ENCODE measurements at places on chromosomes 16 and 17. TPM values are rescaled to one million over a fixed set of nuclear protein-coding genes. Genes with fewer than 3 reads are reported as not detected.

The ZNF200 gene
- 13.4 TPM for total RNA-seq

The KRT40 gene
- total RNA-seq = not detected

The TEKT1 gene
- total RNA-seq = not detected

The SLC13A5 gene
- total RNA-seq = not detected

The FLII gene
- 321 TPM for total RNA-seq

The COQ9 gene
- total RNA-seq = 29.6 TPM

The CD300E gene
- total RNA-seq = not detected

The ATP1B2 gene
- 0.17 TPM for total RNA-seq

The PRSS53 gene
- 5.1 TPM for total RNA-seq
